NCI-H748 treated with DMSO at 0.1 percent for 48 hours (cell line): ENCODE measurements at places on chromosomes 3 and 15.

DNA sequence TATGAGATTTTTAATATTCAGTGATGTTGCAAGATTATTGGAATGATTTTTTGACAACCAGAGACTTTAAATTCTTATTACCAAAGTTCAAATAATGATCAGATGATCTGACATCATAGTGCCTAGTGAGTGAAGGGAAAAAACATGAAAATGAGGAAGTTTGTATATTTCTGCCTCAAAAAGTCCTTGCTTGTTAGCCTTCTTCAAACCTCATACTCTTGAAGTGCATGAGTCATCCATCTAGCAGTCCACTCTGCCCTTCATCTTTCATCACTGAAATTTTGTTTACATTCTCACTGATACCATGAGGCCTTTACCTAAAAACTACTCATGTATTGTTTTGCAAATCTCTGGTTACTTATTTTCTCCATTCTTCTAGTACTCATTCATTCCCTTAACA, 23.9 kb upstream of the OR5H6 start:
- no peak for DNase-seq

GRCh38 chr15:62706317-62706716, 336.2 kb upstream of the TPM1 start:
- no peak for DNase-seq

- DNase-seq, result no peak
These were observed 614.8 kb downstream of the DIPK2A start for GRCh38 chr3:144586382-144586781.

DNA sequence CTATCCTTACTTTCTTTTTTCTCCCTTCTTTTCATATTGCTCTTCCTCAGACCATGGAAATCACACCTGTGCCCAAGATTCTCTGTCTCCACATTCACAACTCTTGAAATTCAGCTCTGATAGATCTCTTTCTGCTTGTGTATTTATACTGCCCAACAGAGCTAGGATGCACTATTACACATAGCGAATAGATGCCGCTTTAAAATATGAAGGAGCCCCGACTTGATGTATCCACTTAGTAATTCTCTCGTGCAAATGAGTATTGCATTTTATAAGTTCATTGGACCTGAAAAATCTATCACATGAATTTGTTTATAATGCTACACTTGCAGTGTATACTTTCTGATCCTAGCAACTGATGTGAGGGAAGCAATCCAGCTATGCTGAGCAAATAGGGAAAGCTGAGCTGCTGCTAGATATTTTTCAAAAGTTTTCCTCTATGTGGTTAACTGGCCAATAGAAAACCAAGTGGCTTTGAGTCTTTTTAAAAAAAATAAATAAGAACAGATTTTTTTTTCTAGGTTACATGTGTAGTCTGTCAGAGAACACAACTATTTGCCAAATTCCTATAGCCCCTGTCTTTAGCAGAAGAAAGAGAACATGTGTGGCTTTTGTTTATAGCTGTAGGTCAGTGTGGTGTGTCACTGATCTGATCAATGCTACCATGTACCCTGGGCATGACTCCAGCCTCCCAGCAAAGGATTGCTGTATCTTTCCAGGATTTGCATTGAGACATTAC, 64.3 kb upstream of the LEKR1 start:
- no peak for DNase-seq

DNA sequence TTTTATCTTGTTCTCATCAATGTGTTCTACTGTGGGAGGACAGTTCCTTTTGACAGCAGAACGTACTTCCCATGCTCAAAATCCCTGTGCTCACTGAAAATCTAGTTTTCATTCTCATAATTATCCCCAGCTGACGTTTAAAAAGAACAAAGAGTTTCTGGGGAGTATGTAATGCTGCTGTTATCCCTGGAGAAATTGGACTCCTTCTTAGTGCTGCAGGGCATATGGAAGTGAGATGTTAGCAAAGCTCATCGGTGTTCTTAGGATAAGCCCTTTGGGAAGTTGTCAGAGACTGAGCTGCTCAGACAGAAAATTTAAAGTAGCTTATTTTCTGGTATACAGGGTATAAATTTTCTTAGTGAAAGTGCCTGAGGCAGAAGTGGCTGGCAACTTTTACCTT, 66.5 kb downstream of the CDAN1 start:
- DNase-seq, result no peak

GRCh38 chr15:65987100-65987499, 117.8 kb downstream of the RAB11A start:
- DNase-seq, result no peak

GRCh38 chr3:155034786-155035185, 45.3 kb upstream of the MME start:
- DNase-seq, result no peak

GRCh38 chr15:38883987-38884386, 319.4 kb upstream of the RASGRP1 start:
- no peak for DNase-seq

DNA sequence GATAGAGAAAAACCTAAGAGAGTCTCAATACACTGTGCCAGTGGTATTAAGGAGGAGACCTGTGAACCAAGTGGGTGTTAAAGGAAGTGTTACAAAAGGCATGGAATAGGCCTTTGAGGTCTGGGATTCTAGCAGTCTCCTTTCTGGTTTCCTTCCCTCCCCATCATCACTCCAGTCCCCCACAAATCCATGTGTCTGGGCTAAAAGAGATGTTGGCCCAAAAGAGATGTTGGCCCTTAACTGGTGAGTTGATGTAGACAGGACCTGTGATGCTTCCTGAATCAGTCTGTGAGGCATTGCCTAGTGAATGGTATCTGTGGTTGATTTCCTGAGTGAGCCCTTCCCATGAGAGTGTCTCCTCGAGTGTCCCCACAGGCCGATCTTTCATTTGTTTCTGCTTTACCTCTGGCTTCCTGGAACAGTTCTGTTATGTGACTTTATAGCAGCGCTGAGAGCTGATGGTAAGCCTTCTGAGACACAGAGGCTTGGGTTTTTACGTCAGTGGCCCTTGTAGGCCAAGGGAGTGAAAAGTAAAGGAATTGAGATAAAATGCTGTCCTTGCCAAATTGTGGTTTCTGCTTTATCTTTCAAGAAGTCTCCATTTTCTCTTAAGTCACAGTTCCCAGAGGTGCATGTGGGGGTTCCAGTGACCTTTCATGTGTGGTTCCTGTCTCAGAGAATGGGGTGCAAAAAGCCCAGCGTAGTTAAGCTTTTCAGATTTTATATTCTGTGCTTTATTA, 87.8 kb downstream of the KLHL25 start:
- DNase-seq, result no peak

DNA sequence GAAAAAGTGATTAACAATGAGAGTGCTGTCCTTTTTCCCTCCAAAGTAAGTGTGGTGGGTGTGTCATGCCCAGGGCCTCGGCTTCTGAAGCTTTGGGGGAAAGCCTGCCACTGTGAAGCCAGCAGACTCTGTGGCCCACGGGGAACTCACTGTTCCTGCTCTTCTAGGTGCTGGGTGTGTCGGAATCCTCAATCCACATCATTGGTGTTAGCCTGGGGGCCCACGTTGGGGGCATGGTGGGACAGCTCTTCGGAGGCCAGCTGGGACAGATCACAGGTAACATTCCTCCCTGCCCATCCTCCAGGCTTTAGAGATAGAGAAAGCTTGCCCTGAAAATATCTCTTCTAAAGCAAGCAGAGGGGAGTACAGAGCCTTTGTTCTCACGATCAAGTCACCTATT, 11.6 kb downstream of the PLA1A start:
- DNase-seq, result no peak

GRCh38 chr3:173685456-173685855, 287.9 kb downstream of the NLGN1 start:
- no peak for DNase-seq

DNA sequence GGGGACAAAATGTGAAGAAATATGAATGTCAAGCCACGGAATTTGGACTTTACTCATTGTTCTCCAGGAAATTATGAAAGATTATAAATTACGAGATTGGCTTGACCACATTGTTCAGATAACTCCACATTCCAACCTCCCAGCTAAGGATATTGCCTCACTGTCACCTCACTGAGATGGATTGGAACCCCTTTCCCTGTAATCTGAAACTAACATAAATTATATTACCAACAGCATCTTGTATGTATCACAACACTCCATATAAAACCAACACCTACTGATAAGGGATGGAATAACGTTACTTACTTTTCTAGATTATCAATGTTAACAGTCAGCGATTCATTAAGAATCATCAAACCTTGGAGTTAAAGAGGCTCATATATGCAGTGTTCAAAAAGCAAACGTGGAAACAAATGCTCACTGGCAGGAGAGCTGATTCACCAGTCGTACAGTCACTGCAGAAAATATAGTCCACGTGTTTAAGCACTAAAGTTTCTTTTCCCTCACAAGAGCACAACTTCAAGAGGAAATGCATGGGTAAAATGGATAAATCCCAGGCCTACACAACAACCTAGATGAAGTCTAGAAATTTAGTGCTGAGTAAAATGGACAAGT, 451.5 kb downstream of the FGF12 start:
- no peak for DNase-seq

DNA sequence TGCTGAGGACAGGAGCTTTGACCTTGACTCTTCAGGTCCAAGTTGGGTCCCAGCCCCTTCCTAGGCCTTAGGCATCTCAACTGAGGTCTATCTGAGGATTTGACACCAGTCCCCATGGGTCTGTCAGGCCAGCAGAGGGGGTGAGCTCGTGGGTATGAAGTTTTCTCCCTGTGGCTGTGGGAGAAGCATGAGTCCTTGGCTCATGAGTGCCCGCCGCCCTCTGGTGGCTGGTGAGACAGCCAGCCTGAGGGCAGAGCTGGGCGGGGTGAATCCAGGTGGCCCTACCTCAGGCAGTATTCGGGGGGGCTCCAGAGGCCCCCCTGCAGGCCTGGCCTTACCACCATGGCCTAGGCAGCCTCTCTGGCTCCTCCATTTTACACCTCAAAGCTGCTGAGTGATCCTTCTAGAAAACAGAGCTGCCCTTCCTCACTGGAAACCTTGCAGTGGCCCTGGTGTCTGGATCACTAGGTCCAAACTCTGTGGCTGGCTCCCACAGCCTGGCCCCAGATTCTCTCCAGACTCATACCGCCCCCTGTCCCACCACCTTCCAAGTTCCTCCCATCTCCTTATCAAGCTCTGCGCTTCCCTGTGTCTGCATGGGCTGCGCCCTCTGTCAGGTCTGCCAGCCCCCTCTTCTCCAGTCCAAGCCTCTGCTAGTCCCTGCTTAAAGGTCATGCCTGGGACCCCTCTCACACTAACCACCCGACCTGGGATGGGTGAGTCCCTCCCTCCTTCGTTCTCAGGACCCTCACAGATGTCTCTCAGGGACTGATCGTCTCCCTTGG, 16.1 kb downstream of the SH2D7 start:
- peak; percentile 7 for DNase-seq

GRCh38 chr3:12027184-12027846, 23.1 kb downstream of the SYN2 start:
- no peak for DNase-seq

- DNase-seq, result no peak
These were observed 57.6 kb upstream of the MEX3B start for GRCh38 chr15:82103468-82103867.

DNA sequence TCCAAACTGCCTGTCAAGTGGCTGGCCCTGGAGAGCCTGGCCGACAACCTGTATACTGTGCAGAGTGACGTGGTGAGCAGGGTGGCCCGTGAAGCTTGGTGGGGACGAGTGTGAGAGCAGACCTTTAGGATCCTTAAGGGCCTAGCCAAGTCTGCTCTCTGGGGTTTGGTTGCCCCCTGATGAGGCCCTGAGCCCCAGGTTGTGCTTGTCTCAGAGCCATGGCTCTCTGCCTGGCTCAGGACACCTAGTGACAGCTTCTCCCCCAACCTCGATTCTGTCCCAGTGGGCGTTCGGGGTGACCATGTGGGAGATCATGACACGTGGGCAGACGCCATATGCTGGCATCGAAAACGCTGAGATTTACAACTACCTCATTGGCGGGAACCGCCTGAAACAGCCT, 14.4 kb downstream of the TYRO3 start:
- no peak for DNase-seq

DNA sequence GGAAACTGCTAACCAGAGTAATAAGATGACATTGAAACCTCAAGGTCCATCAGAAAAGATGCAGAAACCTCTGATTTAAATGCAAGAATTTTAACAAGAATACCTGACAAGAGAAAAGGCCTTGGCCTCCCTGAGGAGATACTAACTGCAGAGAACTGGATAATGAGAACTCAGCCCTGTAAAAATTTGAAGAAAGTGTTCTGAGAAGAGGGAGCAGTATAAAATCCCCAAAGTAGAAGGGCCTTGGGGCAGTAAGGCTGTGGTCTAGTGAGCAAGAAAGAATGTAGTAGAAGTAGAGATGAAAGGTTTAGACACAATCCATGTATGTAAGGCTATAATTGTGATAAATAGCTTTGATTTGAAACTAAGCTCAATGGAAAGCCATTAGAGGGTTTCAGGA, 394.1 kb downstream of the ZBBX start:
- DNase-seq, result no peak

- DNase-seq, result no peak
These were observed 21.3 kb downstream of the ITGA11 start for GRCh38 chr15:68410466-68411342.

- DNase-seq, result no peak
These were observed 35.5 kb downstream of the IL5RA start for GRCh38 chr3:3074551-3075257.

- peak; percentile 22 for DNase-seq
These were observed 223.6 kb upstream of the PDZRN3 start for GRCh38 chr3:73848173-73848906.

GRCh38 chr3:58556761-58557221, 19.8 kb upstream of the ACOX2 start:
- no peak for DNase-seq

DNA sequence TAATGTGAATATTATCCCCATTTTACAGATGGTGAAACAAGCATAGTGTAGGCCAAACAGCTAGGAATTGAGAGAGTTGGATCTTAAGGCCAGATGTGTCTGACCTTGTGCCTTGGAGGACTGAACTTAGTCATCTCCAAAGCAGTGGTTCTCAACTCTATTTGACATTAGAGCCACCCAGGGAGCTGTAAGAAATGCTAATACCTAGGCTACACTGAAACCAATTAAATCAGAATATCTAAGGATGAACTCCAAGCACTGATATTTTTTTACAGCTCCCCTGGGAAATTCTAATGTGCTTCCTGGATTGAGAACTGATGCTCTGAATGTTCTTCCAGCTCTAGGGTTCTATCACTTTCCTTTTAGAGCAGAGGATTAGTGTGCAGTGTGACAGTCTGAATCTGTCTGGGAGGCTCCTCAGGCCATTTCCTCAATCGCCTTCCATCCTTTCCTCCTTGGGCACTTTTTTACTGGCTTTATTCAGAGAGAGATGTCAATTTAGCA, 32.3 kb downstream of the POLR2M start:
- DNase-seq, result no peak

DNA sequence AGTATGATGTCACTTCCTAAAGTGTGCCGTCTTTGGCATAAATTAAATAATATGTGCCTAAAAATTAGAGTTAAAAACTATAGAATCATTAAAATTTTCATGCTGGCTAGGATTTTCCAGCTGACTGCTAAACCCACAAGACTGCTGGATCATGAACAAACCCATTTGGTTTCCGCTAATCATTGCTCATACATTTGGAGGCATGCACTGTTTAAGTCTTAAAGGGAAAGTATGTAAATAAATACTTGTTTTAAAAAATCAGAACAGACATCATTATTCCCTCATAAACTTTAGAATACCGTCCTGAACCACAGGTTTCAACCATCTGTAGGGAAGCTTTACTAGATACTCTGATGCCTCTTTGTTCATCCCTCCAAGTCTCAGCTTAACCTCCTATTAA, 26.5 kb downstream of the ATP6V1A start:
- DNase-seq, result no peak
